ENCODE measurements at places on chromosomes 6 and 20.
A peak's percentile ranks its signal among the peaks of the same experiment; 100 is the strongest.

- no peaks in the 10 kb centered on the region for H3K36me3 ChIP-seq
- H3K4me1 ChIP-seq, result no peaks in the 10 kb centered on the region
- DNase-seq, result no peak
- no peak overlapping the region for H3K27ac ChIP-seq
- no peaks in the 10 kb centered on the region for H3K27me3 ChIP-seq
- no peak overlapping the region for H3K4me3 ChIP-seq
Observed at GRCh38 chr6:63997221-63997620, 361.6 kb downstream of the PHF3 start.

DNA sequence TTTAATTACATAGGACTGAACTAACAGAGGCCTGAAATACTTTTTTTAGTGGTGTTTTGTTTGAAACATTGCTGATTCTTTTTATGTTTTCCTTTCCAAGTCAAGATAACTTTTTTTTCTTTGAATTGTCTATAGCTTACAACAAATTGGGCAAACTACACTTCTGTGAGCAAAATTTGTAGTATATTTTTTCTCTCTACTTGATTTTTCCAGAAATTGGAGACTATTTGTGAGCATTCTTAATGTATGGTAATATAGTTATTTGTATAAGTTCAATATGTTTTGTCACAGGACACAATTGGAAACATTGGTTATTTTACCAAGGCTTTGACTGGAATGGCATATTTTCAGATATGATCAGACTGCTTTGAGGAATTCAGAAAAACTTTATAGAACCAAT lies 216.5 kb downstream of the SYNE1 start:
- peaks cover 5% of the 10 kb centered on the region for H3K27me3 ChIP-seq
- peaks cover 3% of the 10 kb centered on the region for H3K4me1 ChIP-seq
- no peak overlapping the region for H3K4me3 ChIP-seq
- DNase-seq, result no peak

GRCh38 chr6:130503146-130503545 lies 137.3 kb downstream of the TMEM200A start:
- no peak overlapping the region for H3K27ac ChIP-seq
- no peak for DNase-seq
- H3K27me3 ChIP-seq, result peaks cover 4% of the 10 kb centered on the region
- no peaks in the 10 kb centered on the region for H3K4me1 ChIP-seq

- H3K27me3 ChIP-seq, result peaks cover 4% of the 10 kb centered on the region
- H3K27ac ChIP-seq, result no peak overlapping the region
- DNase-seq, result no peak
- H3K4me1 ChIP-seq, result no peaks in the 10 kb centered on the region
- H3K4me3 ChIP-seq, result no peak overlapping the region
Observed at GRCh38 chr6:105211831-105212230, 32.0 kb upstream of the POPDC3 start.

- H3K27ac ChIP-seq, result no peak overlapping the region
- no peak overlapping the region for H3K4me3 ChIP-seq
- no peak for DNase-seq
- peaks cover 7% of the 10 kb centered on the region for H3K36me3 ChIP-seq
- H3K4me1 ChIP-seq, result peaks cover 29% of the 10 kb centered on the region
Observed at GRCh38 chr6:138981416-138981815, 6.6 kb downstream of the REPS1 start.

DNA sequence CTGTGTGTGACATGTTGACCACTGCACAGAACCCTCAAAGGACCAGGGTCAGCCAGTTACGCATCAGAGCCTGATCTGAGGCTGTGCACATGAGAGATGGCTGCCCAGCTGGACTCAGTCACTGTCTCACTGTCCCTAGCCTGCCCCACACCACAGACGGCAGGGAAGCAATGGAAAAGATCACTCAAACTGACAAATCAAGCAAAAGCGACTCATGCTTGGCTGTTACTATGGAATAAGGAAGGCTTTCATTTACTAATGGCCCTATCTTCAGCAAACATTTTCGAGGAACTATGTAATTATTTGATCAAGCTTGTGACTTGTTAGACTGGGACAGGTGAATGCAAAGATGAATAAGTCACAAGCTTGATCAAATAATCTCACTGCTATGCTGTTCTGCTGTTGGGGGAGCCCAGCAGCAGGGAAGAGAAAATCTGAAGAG lies 137.0 kb downstream of the SLC23A2 start:
- peaks cover 11% of the 10 kb centered on the region for H3K4me1 ChIP-seq
- peaks cover 77% of the 10 kb centered on the region for H3K36me3 ChIP-seq
- H3K4me3 ChIP-seq, result no peak overlapping the region

DNA sequence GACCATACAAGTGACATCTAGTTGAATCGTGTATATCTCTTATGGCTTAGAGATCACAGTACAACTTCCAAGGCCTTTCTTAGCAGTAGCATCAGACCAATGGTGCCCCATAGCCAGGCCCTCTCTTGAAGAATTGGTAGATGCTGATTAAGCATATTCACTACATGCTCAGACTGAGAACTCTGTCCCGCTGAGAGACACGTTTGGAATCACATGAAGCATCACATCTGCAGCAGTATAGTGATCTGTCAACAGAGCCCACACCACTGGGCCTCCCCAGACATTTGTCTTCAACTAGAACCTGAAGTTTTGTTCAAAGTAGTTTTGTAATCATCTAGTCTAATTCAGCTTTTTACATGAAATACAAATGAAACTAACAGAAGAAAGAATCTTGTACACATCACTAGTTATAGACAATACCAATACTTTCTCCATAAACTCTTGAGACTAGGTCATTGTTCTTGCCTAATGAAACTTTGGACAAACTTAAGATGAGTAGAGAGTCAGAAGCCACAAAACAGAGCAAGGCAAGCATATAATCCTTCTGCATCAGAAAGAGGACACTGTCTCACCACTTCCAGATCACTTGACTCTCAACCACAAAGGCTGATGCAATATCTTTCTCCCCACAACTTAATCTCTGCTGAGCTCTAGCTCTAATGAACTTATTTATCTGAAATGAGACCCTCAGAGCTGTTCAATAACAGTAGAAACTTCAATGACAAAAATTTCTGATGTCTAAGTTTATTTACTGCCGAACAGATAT lies 182.7 kb downstream of the TBX18 start:
- H3K36me3 ChIP-seq, result no peaks in the 10 kb centered on the region
- no peak overlapping the region for H3K4me3 ChIP-seq
- no peaks in the 10 kb centered on the region for H3K4me1 ChIP-seq
- no peaks in the 10 kb centered on the region for H3K27me3 ChIP-seq

GRCh38 chr20:43389839-43390626 lies 67.7 kb upstream of the SRSF6 start:
- DNase-seq, result no peak
- no peak overlapping the region for H3K4me3 ChIP-seq
- peaks cover 15% of the 10 kb centered on the region for H3K27me3 ChIP-seq
- no peaks in the 10 kb centered on the region for H3K36me3 ChIP-seq

GRCh38 chr6:40583709-40584108 lies 3.5 kb downstream of the LRFN2 start:
- H3K4me3 ChIP-seq, result no peak overlapping the region
- H3K27ac ChIP-seq, result no peak overlapping the region
- no peaks in the 10 kb centered on the region for H3K36me3 ChIP-seq
- no peak for DNase-seq

GRCh38 chr20:61464307-61465303 lies 212.5 kb downstream of the CDH4 start:
- no peak for DNase-seq
- no peak overlapping the region for H3K4me3 ChIP-seq
- no peaks in the 10 kb centered on the region for H3K36me3 ChIP-seq
- no peak overlapping the region for H3K27ac ChIP-seq
- no peaks in the 10 kb centered on the region for H3K4me1 ChIP-seq

DNA sequence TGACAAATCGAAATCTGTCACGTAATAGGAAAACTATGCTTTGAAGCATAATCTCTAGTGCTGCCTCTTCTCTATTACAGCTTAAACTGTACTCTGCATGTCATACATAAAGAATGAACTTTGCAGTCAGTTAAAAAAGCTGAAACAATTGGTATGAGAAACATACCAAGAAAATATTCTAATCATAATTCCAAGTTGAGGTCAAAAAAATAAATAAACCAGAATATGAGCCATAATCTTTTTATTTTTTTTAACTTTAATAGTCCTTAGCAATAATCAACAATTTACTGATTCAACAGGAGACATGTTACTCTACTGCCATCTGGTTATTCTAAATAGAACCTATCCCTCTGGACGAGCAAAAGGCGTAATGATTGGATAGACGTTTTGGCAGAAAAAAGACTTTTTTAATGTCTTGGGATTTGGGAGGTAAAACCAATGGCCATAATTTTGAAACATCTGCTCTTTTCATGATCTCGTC lies 224.4 kb upstream of the FLRT3 start:
- no peak for DNase-seq
- H3K27ac ChIP-seq, result no peak overlapping the region
- H3K27me3 ChIP-seq, result no peaks in the 10 kb centered on the region
- no peak overlapping the region for H3K4me3 ChIP-seq

- peaks cover 6% of the 10 kb centered on the region for H3K36me3 ChIP-seq
- peak overlapping the region; percentile 92 for H3K27ac ChIP-seq
- H3K27me3 ChIP-seq, result no peaks in the 10 kb centered on the region
- H3K4me1 ChIP-seq, result peaks cover 19% of the 10 kb centered on the region
- peak overlapping the region; percentile 15 for H3K4me3 ChIP-seq
Observed at GRCh38 chr6:18360188-18360587, 27.0 kb upstream of the RNF144B start.

GRCh38 chr6:66902457-66902856 lies 1195.4 kb upstream of the EYS start:
- no peak overlapping the region for H3K4me3 ChIP-seq
- no peaks in the 10 kb centered on the region for H3K4me1 ChIP-seq
- no peaks in the 10 kb centered on the region for H3K27me3 ChIP-seq
- no peak for DNase-seq
- no peak overlapping the region for H3K27ac ChIP-seq
- no peaks in the 10 kb centered on the region for H3K36me3 ChIP-seq

- no peak for DNase-seq
- H3K4me1 ChIP-seq, result peaks cover 22% of the 10 kb centered on the region
- peaks cover 13% of the 10 kb centered on the region for H3K36me3 ChIP-seq
Observed at GRCh38 chr6:549906-550305, 107.0 kb downstream of the HUS1B start.

DNA sequence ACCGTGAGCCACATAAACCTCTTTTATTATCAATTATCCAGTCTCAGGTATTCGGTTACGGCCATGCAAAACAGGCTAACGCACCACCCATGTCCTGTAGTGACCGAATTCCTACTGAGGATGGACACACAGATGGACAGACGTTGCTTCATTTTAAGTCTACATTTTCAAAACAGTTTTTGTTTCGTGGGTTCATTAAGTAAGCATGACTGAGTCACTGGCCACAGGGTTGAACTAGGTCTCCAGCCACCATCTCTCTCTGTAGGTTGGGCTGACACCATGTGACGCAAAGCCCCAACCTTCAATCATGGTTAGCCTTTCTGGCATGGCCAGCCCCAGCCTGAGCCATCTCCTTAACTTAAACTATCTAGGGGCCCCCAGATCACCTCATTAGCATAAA lies 110.0 kb upstream of the SLC22A23 start:
- peaks cover 9% of the 10 kb centered on the region for H3K27me3 ChIP-seq
- H3K36me3 ChIP-seq, result no peaks in the 10 kb centered on the region
- H3K4me1 ChIP-seq, result no peaks in the 10 kb centered on the region
- DNase-seq, result no peak
- no peak overlapping the region for H3K4me3 ChIP-seq

DNA sequence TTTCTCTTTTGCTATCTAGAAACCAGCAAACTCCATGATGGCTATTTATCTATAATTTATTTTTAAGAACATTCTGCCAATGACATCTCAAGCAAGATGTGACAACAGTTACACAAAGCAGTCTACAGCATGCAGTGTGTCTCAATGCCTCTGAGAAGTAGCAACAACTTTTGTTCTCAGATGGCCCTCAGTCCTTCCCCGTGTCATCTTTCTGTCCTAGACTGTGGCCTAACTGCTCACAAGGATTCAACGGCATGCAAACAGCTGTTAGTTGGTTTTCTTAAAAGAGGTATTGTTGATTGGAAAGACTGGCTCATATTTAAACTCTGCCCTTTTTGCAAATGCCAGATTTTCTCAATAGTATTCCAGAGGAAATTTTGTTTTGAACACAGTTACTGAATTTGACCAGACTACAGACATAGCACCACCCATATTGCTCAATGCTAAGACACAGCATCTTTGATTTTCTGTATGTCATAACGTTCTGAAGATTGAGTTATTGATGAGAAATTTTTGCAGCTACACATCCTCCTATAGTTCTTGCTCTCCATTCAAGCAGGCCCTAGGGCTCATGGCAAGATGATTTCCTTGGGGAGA lies 26.1 kb upstream of the F13A1 start:
- H3K27ac ChIP-seq, result no peak overlapping the region
- no peak for DNase-seq
- H3K4me3 ChIP-seq, result no peak overlapping the region
- no peaks in the 10 kb centered on the region for H3K4me1 ChIP-seq

DNA sequence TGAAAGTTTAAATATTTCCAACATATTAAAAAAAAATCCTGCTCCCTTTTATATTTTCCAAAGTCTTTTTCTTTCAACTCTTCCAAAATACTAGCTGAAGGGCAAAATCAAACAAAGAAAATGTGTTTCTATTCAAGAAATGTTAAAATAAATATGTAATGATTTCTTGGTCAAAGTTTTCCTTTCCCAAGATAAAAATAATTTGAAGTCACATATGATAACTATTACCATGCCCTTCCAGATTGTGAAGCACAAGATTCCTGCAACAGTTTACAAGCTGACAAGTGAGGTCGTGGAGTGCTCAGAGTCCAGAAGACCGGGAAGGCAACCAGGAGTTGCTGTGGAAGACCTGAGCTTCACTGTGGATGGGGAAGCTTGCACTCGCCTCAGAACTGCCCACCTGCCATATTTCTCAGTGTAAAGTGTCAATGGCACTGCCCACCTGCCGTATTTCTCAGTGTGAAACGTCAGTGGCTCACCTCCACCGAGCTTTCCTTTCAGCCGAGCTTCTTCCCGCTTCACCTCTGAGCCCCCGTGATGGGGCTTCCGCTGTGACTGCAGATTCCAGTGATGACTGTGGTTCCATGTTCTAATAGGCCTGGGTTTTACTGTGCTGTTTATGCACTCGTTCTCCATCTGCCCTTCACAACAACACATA lies 160.5 kb downstream of the THBS2 start:
- H3K36me3 ChIP-seq, result no peaks in the 10 kb centered on the region
- peaks cover 7% of the 10 kb centered on the region for H3K27me3 ChIP-seq
- no peak overlapping the region for H3K4me3 ChIP-seq
- no peaks in the 10 kb centered on the region for H3K4me1 ChIP-seq

DNA sequence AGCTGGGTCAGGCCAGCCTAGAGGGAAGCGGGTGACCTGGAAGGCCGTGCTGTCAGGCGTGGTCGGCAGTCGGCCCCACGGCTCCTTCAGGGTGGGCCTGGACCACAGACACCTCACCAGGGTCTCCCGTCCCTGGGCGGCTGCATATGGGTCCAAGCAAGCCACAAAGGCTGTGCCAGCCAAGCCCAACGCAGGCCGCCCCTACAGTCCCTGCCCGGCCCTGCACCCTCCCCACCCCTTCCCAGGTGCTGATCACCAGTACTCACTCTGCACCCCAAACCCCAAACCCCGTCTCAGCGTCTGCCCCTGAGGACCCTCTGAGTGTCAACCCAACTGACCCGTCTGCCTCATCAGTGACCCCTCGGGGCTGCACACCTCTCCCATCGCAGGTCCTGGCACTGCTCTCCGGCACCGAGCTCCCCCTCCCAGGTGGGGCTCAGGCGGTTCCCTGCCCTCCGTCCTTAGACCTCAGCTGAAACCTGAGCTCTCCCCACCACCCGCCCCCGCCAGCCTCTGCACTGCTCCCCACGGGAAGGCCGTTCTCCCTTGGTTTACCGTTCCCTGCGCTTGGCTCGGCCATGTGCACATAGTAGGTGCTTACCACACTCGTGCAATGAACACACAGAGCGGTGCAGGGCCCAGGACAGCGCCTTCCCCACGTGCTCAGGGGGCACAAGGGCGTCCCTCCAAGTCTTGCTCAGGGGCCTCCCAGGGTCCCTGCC lies 1.5 kb upstream of the PPDPF start:
- peaks cover 15% of the 10 kb centered on the region for H3K4me1 ChIP-seq
- peak overlapping the region; percentile 25 for H3K27ac ChIP-seq
- DNase-seq, result no peak
- H3K36me3 ChIP-seq, result peaks cover 29% of the 10 kb centered on the region

All from stimulated activated naive B cell treated with anti-CD40 and anti-IgM and Interleukin-4, amounts not matched to agents 10 μg/mL and 1 μg/mL and 100 μg/mL, for 72 hours (primary cell).